ENCODE measurements at places on chromosomes 3 and 15. TPM values are rescaled to one million over a fixed set of nuclear protein-coding genes. Genes with fewer than 3 reads are reported as not detected.

DNA sequence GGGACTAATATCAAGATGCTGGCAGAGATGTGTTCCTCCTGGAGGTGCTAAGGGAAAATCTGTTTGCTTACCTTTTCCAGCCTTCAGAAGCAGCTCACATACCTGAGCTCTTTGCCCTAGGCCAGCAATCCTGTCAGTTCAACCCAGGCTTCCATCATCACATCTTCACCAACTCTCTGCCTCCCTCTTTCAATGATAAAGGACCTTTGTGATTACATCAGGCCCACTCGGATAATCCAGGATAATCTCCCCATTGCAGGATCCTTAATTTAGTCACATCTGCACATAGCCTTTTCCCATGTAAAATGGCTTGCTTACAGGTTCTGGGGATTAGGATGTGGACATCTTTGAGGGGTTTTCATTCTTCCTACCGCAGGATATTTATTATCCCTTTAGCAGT, 58.3 kb downstream of the NSUN3 start:
- DNase-seq, result no peak

- no peak for DNase-seq
Measured at GRCh38 chr3:181076558-181076957, 87.0 kb upstream of the DNAJC19 start.

DNA sequence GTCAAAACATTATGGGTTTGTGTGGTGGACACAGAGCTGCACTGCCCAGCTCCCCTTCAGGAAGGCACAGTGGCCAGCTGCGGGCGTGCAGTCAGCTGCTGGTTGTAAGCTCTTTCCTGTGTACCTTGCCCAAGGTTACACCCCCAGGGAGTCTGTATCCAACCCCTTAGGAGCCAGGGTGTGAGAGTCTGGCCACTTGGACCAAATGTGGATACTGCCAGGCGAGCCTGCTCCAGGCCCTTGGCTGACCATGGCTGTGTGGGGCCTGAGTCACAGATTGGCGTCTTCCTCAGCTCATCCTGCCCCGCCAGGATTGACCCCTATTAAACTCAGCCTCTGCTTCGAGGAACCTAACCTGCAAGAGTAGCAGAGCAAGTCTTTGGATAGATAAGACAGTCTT, 56.9 kb downstream of the ABHD5 start:
- no peak for DNase-seq

- DNase-seq, result no peak
Measured at GRCh38 chr15:64807051-64807749, 18.2 kb downstream of the PIF1 start.

Gene SERPINI1
- 2.9 TPM for total RNA-seq

Gene CCR2
- total RNA-seq, result 4.1 TPM
